Naive thymus-derived CD8-positive, alpha-beta T cell (primary cell): ENCODE measurements at places on chromosomes 2 and 18. TPM values are rescaled to one million over a fixed set of nuclear protein-coding genes. Genes with fewer than 3 reads are reported as not detected.

DNA sequence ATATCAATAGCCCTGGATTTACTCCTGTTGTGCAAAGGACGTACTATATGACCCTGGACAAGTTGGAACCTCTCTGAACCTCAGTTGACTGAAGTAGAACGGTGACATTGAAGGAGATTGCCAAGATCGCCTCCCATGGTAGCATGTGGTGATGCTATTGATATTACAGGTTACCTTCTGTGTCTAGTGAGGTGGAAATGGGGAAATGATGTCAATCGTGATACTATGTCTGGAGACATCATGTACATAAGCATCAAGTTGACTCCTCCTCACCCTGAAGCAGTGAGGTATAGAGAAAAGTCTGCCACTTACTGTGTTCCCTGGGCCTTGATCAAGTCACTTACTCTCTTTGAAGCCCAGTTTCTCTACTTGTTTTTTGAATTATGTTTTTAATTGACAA lies 93.9 kb downstream of the KLF7 start:
- H3K4me1 ChIP-seq, result peaks cover 37% of the 10 kb centered on the region
- no peak for DNase-seq
- peaks cover 7% of the 10 kb centered on the region for H3K36me3 ChIP-seq
- peaks cover 2% of the 10 kb centered on the region for H3K27me3 ChIP-seq
- no peak overlapping the region for H3K4me3 ChIP-seq
- H3K27ac ChIP-seq, result no peak overlapping the region

DNA sequence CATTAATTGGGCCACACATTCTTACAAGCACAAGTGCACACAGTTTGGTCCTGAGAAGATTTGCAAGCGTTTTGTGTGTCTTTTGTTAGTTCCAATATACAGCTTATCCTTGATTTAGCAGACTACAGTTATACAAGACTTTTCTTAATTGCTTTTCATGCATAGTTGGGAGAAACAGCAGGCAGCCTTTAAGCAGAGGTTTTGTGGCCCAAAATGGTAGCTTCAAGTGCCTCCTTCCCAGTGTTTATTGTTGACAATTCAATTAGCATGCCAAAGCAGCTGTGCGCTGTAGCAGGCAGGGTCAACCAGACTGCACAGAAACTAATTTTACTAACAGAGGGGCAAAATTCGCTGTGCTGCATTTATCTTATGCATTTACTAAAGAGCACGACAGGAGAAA lies 47.5 kb downstream of the FRZB start:
- no peak overlapping the region for H3K4me3 ChIP-seq
- no peaks in the 10 kb centered on the region for H3K36me3 ChIP-seq
- H3K4me1 ChIP-seq, result no peaks in the 10 kb centered on the region

GRCh38 chr18:76398295-76398694 lies 96.7 kb downstream of the ZNF516 start:
- DNase-seq, result no peak
- H3K36me3 ChIP-seq, result peaks cover 2% of the 10 kb centered on the region
- H3K4me3 ChIP-seq, result no peak overlapping the region
- H3K27ac ChIP-seq, result no peak overlapping the region

Gene NFU1
- 32.7 TPM for total RNA-seq

Gene HOXD10
- not detected for total RNA-seq
